ENCODE measurements at places on chromosomes 5 and 9.

GRCh38 chr9:115913696-115914095 is 239.9 kb upstream of the PAPPA start:
- no peak for DNase-seq

DNA sequence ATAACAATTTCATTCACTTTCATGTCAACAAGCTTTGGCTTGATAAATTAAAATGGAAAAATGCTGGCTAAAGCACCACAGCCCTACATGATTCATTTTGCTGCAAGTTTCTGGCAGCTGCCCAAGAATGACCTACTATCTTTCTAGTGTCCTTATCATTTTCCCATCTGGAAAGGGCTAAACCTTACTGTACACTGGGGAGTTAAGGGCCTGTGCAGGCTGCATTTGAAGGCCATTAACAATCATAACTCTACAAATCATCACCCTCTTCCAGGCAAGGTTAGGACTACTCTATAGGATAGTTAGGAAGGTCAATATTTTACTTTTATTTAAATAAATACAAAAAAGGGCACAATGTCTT is 579.7 kb upstream of the ZNF608 start:
- DNase-seq: no peak

GRCh38 chr9:123311250-123311752 is 42.9 kb upstream of the STRBP start:
- DNase-seq: peak; percentile 42

- no peak for DNase-seq
These were observed 146.8 kb upstream of the TBC1D2 start for GRCh38 chr9:98402019-98402840.

- no peak for DNase-seq
These were observed 317.0 kb upstream of the MPDZ start for GRCh38 chr9:13596383-13596970.

- DNase-seq: no peak
These were observed 346.1 kb upstream of the PTGER4 start for GRCh38 chr5:40333459-40334241.

- DNase-seq: no peak
These were observed 304.7 kb upstream of the NREP start for GRCh38 chr5:112061666-112062065.

DNA sequence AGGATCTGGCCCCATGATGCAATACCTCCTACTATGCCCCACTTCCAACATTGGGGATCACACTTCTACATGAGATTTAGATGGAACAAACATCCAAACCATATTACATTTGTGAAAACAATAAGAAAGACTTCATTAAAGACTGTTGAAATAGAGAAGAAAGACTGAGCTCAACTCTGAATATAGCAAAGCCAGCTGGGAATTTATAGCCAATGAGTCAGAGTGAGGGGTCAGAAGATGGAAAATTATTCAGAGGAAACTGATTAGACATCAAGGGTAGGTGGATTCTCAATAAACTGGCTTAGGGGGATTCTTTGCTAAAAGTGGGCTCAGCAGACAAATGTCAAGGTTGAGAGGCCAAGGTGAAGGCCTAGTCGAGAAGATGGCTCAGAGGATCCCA is 25.6 kb downstream of the BTF3 start:
- no peak for DNase-seq

- DNase-seq: no peak
These were observed 213.4 kb downstream of the PTTG1 start for GRCh38 chr5:160635046-160635445.

GRCh38 chr5:113089653-113090335 is 113.2 kb downstream of the DCP2 start:
- no peak for DNase-seq

- no peak for DNase-seq
These were observed 30.6 kb downstream of the NKX2-5 start for GRCh38 chr5:173204185-173204979.

GRCh38 chr5:30749971-30750370 is 443.5 kb upstream of the CDH6 start:
- DNase-seq: no peak

DNA sequence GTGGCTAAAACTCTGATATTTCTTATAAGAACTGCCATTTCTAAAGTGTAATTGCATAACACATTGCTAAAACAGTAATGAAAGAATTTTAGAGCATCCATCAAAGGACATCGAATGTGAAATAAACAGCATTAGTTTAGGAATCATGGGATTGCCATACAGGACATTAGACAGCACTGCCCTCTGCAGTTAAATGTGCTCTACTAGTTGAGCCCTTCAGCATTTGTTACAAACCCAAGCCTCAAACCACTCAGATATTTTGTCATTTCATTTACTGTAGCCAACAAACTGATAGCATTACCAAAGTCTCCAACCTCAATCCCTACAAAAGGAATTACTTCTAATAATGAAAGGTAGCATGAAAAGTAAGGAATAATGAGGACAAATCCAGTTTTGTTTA is 116.8 kb upstream of the COX7C start:
- DNase-seq: no peak

DNA sequence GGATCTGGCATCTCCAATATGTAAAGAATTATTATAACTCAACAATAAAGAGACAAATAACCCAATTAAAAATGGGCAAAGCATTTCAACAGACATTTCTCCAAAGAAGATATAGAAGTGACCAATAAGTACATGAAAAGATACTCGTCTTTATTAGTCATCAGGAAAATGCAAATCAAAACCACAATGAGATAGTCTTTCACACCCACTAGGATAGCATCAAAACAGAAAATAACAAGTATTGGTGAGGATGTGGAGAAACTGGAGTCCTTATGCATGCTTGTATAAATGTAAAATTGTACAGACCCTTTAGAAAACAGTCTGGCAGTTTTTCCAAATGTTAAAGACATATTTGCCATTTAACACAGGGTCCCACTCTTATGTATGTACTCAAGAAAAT is 39.1 kb upstream of the ITGA1 start:
- DNase-seq: no peak

DNA sequence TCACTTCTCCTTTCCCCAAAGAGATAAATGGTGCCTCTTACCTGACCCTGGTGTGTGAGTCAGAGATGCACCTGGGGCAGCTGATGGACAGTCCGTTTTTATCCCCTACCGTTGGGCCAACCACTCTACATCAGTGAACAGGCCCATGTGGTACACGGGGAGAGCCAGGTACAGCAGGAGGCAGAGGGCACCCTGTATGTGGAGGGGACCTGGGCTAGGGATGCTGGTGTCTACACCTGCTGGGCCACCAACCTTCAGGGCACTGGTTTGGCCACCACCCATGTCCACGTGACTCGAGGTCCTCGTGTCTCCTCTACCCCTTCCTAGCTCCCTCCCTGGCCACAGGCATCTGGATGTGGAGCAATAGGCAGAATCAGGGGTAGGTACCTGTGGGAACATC is 22.7 kb upstream of the ANXA6 start:
- DNase-seq: no peak

DNA sequence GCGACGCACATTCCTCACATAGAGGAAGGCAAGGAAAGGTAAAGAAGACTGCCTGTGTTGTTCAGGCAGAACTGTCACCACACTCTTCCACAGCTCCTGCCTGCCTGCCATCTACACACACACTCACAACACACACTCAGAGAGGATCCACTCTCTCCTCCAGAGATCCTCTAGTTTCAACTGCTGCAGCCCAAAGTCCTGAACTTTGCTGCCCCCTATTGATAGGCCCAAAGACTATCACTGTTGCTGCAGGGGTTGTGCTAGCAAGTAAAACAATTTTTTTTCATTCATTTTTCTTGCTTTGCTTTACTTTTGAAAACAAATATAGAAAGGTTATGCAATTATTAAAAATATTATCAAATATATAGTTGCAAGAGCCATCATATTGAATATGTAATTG is 5.9 kb upstream of the CFAP90 start:
- no peak for DNase-seq

- DNase-seq: no peak
These were observed 29.8 kb downstream of the NR4A3 start for GRCh38 chr9:99851500-99851822.

GRCh38 chr5:83368319-83368718 is 103.2 kb upstream of the VCAN start:
- DNase-seq: no peak

GRCh38 chr5:91469517-91470165 is 86.5 kb upstream of the ARRDC3 start:
- no peak for DNase-seq

DNA sequence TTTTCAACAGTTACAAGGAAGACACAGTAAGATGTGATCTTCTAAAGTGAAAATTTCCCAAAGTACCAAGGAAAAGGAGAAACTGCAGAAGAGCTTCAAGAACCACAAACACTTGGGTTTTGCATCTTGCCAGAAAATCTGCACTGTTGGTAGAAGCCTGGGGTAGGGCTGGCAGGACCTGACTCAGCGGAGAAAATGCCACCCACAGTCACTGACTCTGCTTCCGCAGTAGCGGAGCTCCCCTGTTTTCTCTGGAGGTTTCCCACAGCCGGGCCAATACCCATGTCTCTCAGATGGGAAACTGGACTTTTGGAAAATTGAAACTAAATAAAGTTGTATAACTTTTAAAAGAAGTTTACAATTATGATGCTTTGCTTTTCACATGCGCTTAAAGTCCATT is 104.2 kb downstream of the MEF2C start:
- no peak for DNase-seq

GRCh38 chr5:59799668-59800346 is 93.7 kb downstream of the PDE4D start:
- DNase-seq: peak; percentile 66

DNA sequence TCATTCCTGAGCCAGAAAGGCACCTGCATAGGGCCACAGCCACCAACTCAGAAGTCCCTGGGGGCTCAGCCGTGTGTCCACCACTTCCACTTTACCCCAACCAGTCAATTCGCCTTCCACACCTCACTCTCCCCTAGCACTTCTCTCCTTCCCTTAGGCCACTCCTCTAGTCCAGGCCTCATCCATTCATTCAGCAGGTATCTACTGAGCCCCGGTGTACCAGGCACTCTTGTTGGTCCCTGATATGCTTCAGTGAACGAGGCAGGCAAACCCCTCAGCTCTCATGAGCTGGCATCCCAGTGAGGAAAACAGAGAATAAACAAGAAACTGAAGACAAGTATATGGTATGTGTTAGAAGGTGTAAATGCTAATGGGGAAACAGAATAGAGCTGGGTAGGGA is 28.7 kb downstream of the NDUFA8 start:
- no peak for DNase-seq

GRCh38 chr9:101366038-101366756 is 18.6 kb downstream of the BAAT start:
- no peak for DNase-seq

DNA sequence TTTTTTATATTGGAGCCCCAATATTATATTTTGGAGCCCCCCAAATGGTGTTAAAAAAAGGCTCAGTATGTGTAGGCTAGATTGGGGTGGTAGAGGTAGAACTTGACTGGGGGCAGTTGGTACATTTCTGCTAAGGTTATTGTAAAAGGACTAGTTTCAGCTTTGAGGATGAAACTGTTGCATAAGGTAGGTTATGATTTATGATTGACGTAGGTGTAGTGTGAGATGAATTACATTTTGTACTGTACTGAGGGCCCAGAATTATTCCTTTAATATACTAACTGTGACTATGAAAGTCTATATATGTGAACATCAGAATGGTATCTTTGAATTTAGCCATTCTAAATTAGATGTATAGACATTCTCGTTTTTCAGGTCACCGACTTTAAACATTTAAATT is 3.6 kb downstream of the RIC1 start:
- DNase-seq: no peak

- no peak for DNase-seq
These were observed 205.3 kb upstream of the PANK3 start for GRCh38 chr5:168784454-168784853.

- DNase-seq: no peak
These were observed 12.5 kb downstream of the PTCH1 start for GRCh38 chr9:95504053-95504963.

GRCh38 chr5:81003811-81004386 is 43.7 kb downstream of the RASGRF2 start:
- no peak for DNase-seq

DNA sequence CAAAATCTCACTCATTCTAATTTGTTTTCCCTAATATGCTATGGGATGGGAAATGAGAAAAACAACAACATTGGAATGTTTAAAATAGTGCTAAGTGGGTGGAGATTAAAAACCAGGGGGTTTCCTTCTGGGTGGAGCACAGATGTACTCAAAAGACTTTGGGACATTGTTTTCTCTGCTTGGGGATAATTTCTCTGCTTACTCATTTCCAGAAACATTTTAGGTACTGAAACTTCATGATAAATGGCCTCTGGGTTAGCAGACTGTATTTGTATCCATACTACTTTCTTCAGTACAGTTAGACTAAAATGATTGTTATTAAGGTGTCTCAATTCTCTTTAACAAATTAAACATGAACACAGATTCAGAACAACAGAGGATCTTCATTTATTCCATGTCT is 17.4 kb downstream of the ELOVL7 start:
- no peak for DNase-seq

DNA sequence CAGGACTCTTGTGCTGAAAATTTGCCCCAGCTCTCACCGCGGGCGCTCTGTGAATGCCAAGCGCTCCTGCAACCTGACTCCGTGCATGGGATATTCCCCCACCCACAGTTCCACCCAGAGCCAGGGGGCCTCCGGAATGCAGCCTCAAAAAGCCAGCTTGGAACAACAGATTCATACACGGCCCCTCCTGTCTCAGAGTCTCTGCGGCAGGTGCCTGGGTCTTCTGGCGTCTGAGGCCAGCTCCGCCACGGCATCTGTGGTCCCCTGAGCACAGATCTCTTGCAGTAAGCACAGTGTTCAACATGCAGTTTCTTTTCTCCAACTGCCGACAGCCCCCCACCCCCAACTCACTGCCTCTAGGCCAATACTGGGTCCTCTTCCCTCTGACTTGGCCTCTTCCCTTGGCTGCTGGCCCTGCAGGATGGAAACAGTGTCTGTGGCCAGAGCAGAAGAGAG is 355.7 kb upstream of the IRX2 start:
- no peak for DNase-seq

DNA sequence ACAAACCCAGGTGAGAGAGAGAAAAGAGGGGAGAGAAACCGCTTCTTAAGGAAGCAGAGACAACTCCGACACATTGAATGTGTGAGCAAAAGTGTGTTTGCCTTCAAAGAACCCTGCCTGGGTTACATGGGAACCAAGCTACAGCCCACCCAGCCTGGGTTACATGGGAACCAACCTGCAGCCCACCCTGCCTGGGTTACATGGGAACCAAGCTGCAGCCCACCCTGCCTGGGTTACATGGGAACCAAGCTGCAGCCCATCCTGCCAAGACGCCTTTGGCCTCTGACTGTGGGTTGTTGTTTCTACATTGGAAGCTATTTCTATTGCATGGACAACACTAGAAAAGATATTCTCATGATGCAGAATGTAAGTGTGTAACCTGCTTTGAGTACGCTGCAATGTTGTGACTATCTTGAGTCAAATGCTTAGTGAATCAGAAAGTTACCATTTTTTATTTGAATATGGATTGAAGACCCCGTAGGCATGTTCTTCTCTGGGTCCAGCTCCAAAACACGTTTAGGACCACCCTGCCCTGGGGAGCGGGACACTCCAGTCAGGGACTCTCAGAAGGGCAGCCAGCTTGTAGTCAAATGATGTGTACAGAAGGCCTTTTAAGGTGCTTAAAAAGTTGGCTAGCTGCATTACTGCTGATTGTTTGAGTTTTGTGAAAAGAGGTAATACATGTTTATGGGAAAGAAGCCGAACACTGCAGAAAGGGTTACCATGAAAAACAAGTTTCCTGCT is 39.1 kb upstream of the UNC5A start:
- no peak for DNase-seq
